Immature natural killer cell (primary cell): ENCODE measurements at places on chromosomes 13 and 19. TPM values are rescaled to one million over a fixed set of nuclear protein-coding genes. Genes with fewer than 3 reads are reported as not detected.

- no peaks in the 10 kb centered on the region for H3K36me3 ChIP-seq
- H3K4me3 ChIP-seq, result no peak overlapping the region
- no peak for DNase-seq
- no peaks in the 10 kb centered on the region for H3K27me3 ChIP-seq
- H3K4me1 ChIP-seq, result no peaks in the 10 kb centered on the region
Observed at GRCh38 chr13:101875717-101876393, 423.4 kb downstream of the ITGBL1 start.

The DACT3 gene
- not detected for polyA plus RNA-seq

DNA sequence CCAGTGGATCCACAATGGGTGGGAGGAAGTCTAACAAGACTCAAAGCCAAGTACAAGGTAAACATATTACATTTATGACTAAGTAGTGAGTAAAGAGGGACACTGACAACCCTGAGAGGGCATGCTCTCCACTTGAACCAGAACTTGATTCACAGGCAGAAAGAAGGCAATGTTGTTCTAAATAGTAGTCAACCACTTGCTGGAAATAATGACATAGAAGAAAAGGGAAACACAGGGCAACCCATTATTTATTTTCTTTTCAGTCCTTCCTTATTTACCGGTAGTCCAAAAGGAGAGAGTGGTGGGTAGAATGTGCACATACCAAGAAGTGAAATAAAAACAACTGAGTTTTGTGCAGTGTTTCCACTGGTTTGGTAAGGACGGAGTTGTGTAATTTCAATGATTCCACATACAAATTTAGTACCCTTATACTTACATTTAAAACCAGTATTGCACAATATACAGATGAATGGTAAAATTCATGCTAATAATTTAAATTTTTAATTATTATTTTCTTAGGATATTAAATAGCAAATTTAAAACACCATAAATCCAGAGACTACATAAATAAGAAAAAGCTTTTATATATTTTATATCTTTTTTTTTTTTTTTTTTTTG, 65.9 kb downstream of the ENOX1 start:
- no peaks in the 10 kb centered on the region for H3K27me3 ChIP-seq
- H3K4me3 ChIP-seq, result no peak overlapping the region
- H3K27ac ChIP-seq, result no peak overlapping the region
- H3K4me1 ChIP-seq, result no peaks in the 10 kb centered on the region
- no peaks in the 10 kb centered on the region for H3K36me3 ChIP-seq

DNA sequence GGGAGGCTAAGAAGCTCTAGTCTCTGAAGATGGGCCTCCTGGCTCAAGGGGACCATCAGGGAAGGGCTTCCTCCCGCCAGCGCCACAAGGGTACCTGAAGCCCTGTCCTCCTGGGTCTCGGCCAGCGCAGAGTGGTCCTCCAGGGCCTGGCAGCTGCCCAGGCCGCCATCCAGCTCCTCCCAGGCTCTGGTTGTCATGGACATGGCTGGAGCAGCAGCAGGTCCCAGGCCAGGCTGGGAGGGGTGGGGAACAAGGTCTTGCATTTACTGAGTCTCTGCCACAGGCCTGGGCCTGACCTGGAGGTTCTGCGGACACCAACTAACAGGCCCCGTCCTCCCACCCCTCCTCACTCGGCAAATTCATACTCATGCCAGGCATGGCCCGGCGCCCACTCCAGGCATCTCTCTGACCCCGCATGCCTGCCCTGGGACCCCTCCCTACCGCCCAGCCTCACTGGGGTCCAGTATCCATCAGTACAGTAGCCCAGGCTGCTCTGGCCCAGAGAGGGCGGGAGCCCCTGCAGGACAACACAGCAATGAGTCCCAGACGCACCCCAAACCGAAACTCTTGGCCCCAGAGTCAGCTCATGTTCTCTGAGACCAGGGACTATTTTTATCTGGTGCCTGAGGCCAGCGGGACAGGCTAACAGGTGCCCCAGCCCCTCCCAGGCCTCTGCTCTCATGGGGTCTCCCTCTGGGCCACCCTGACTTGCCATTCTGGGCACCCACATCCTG, 938 bp downstream of the JSRP1 start:
- no peak overlapping the region for H3K27ac ChIP-seq
- H3K4me1 ChIP-seq, result peaks cover 11% of the 10 kb centered on the region
- no peak overlapping the region for H3K4me3 ChIP-seq
- DNase-seq, result no peak

GRCh38 chr13:43094901-43095300, 71.5 kb downstream of the DNAJC15 start:
- no peak overlapping the region for H3K4me3 ChIP-seq
- DNase-seq, result no peak
- H3K4me1 ChIP-seq, result peaks cover 6% of the 10 kb centered on the region
- H3K27me3 ChIP-seq, result no peaks in the 10 kb centered on the region
- H3K36me3 ChIP-seq, result peaks cover 3% of the 10 kb centered on the region

DNA sequence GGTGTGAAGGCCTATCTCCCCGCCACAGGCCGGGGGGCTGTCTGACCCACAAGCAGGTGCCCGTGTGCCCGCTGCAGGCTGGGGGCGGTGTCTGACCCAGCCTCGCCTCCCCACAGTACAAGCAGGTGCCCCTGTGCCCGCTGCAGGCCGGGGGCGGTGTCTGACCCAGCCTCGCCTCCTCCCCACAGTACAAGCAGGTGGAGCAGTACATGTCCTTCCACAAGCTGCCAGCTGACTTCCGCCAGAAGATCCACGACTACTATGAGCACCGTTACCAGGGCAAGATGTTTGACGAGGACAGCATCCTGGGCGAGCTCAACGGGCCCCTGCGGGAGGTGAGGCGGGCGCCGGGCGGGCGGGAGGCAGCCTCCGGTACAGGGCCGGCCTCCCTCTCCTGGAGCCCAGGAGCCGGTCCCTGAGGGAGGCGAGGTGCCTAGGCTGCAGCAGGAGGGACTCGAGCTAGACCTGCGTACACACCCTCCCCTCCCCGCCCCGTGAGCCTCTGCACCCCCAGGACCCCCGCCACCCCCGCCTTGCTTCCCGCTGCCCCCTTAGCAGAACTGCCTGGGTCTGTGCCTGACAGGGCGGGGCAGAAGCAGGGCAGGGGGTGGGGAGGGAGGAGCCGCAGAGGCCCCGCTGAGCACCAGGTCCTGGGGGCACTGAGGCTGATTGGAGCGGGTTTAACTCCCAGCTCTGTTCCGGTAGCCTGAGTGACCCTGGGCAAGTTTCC, 20.6 kb downstream of the HCN2 start:
- no peaks in the 10 kb centered on the region for H3K36me3 ChIP-seq
- H3K27me3 ChIP-seq, result no peaks in the 10 kb centered on the region
- peak overlapping the region; percentile 84 for H3K27ac ChIP-seq
- peaks cover 27% of the 10 kb centered on the region for H3K4me1 ChIP-seq

The ZNF667 gene
- 0.21 TPM for polyA plus RNA-seq

GRCh38 chr19:5974721-5975387, 3.1 kb downstream of the RANBP3 start:
- H3K27me3 ChIP-seq, result peaks cover 5% of the 10 kb centered on the region
- peaks cover 69% of the 10 kb centered on the region for H3K4me1 ChIP-seq
- peak overlapping the region; percentile 60 for H3K27ac ChIP-seq
- DNase-seq, result no peak
- H3K4me3 ChIP-seq, result peak overlapping the region; percentile 27

GRCh38 chr13:113835461-113836270, 28.2 kb downstream of the GAS6 start:
- no peak for DNase-seq
- no peaks in the 10 kb centered on the region for H3K4me1 ChIP-seq
- H3K36me3 ChIP-seq, result no peaks in the 10 kb centered on the region
- no peaks in the 10 kb centered on the region for H3K27me3 ChIP-seq
- no peak overlapping the region for H3K4me3 ChIP-seq
- no peak overlapping the region for H3K27ac ChIP-seq

DNA sequence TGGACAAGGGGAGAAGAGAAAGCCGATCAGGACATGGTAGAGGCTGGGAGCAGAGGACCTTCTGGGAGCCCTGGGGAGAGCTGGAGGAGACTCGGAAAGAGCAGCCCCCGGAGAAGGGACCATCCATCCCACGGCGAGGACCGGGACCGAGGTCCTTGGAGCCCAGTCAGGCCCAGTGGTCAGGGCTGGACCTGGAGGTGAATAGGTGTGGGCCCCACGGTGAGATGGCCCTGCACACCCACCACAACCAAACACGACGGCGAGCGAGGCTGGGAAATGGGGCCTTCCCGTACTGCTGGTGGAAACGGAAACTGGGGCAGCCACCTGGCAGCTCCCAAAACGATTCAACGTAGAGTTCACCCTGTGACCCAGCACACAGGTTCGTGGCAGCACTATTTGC, 3.7 kb upstream of the NTN5 start:
- H3K27ac ChIP-seq, result no peak overlapping the region
- H3K4me3 ChIP-seq, result no peak overlapping the region
- H3K4me1 ChIP-seq, result peaks cover 8% of the 10 kb centered on the region
- H3K27me3 ChIP-seq, result peaks cover 3% of the 10 kb centered on the region
- no peak for DNase-seq

The RNF225 gene
- polyA plus RNA-seq, result not detected

DNA sequence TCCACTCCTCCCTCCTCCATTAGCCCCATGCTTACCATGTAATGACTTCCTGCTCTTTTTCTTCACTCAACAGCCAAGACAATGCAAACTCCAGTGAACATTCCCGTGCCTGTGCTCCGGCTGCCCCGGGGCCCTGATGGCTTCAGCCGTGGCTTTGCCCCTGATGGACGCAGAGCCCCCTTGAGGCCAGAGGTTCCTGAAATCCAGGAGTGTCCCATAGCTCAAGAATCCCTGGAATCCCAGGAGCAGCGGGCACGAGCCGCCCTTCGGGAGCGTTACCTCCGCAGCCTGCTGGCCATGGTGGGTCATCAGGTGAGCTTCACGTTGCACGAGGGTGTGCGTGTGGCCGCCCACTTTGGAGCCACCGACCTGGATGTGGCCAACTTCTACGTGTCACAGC, 2.9 kb upstream of the PPP1R37 start:
- H3K36me3 ChIP-seq, result peaks cover 8% of the 10 kb centered on the region
- DNase-seq, result no peak
- H3K27me3 ChIP-seq, result peaks cover 25% of the 10 kb centered on the region
- peaks cover 89% of the 10 kb centered on the region for H3K4me1 ChIP-seq
- peak overlapping the region; percentile 30 for H3K4me3 ChIP-seq
- H3K27ac ChIP-seq, result no peak overlapping the region

- no peaks in the 10 kb centered on the region for H3K36me3 ChIP-seq
- H3K4me1 ChIP-seq, result no peaks in the 10 kb centered on the region
- H3K27me3 ChIP-seq, result no peaks in the 10 kb centered on the region
Observed at GRCh38 chr13:84737661-84738060, 855.4 kb upstream of the SLITRK1 start.

- no peak overlapping the region for H3K4me3 ChIP-seq
- H3K36me3 ChIP-seq, result no peaks in the 10 kb centered on the region
- no peaks in the 10 kb centered on the region for H3K27me3 ChIP-seq
- no peak overlapping the region for H3K27ac ChIP-seq
Observed at GRCh38 chr13:34914416-34914815, 27.7 kb upstream of the NBEA start.

DNA sequence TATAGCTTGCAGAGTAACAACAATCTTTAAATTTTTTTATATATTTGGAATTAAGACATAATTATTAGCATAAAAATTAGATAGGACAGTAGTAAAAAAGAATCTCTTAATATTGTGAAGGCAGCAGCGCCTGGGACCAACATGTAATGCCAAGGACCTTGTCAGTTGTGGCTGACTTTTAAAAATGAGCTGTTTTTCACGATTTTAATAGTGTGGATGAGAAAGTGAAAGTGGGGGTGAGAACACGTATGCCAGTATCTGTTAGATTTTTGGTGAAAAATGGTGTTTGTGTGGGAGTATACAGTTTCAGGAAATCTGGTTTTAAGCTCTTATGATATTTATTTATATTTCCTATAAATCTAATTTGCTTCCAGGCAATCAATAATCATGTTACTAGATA, 125.2 kb downstream of the LMO7 start:
- peak overlapping the region; percentile 78 for H3K27ac ChIP-seq
- H3K4me1 ChIP-seq, result peaks cover 20% of the 10 kb centered on the region
- no peak for DNase-seq
- H3K4me3 ChIP-seq, result peak overlapping the region; percentile 73

DNA sequence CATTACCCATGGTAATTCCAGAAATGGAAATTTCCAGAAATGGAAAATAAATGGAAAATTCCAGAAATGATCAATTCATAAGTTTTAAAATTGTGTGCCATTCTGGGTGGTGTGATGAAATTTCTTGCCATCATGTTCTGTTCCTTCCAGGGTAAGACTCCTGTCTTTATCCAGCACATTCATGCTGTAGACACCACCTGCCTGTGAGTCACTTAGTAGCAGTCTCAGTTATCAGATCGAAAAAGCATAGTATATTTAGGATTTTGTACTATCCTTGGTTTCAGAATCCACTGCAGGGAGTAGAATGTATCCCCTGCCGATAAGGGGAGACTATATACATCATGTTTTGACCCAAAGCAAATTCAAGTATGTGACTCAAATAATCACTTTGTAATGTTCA, 26.7 kb upstream of the CSNK1A1L start:
- H3K4me3 ChIP-seq, result no peak overlapping the region
- peaks cover 2% of the 10 kb centered on the region for H3K27me3 ChIP-seq

- peaks cover 7% of the 10 kb centered on the region for H3K36me3 ChIP-seq
- peak overlapping the region; percentile 85 for H3K4me3 ChIP-seq
- peaks cover 4% of the 10 kb centered on the region for H3K27me3 ChIP-seq
- peak overlapping the region; percentile 97 for H3K27ac ChIP-seq
- H3K4me1 ChIP-seq, result peaks cover 84% of the 10 kb centered on the region
Observed at GRCh38 chr19:39941615-39942365, 7.4 kb upstream of the FCGBP start.

The FCAR gene
- 0.46 TPM for polyA plus RNA-seq

GRCh38 chr13:71499235-71499634, 367.8 kb downstream of the DACH1 start:
- H3K27me3 ChIP-seq, result no peaks in the 10 kb centered on the region
- no peak for DNase-seq
- H3K36me3 ChIP-seq, result no peaks in the 10 kb centered on the region
- no peak overlapping the region for H3K4me3 ChIP-seq
- H3K27ac ChIP-seq, result no peak overlapping the region
- no peaks in the 10 kb centered on the region for H3K4me1 ChIP-seq

DNA sequence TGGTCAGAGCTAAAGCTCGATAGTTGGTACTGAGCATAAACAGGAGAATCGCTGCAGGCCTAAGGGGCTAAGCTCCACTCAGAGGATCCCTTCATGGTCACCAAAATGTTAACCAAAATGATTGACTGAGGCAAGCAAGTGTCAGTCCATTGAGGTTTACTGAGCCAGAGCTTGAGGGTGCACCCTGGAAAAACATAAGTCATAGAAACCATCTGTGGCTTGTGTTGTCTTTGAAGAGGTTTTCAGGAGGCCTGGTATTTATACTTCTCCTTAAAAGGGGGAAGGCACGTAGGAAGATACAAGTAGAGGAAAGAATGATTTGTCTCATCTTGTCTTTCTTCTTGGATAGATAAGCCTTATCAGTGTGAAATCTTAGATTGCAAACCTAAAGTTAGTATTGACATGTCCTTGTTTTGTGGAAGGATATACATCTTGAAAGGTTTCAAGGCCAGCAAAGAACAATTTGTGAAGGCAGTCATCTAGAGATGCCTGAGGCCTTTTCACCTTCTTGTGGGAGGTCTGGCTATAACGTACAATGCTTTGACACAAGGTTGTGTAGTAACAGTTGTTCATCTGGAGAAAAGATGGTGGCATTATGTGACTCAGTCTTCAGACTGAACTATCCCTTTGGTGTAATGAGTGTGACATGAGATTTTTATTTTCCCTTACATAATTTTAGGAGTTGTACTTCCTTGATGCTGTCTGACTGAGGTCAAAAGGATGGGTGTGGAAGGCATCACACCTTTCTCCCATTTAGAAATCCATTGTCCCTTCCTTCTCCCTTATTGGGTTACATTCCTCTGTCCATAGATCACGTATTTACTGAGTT, 14.7 kb upstream of the CEACAM6 start:
- no peaks in the 10 kb centered on the region for H3K36me3 ChIP-seq
- peaks cover 16% of the 10 kb centered on the region for H3K27me3 ChIP-seq
- no peaks in the 10 kb centered on the region for H3K4me1 ChIP-seq
- no peak for DNase-seq
- no peak overlapping the region for H3K27ac ChIP-seq

GRCh38 chr19:2271234-2272103, 10.5 kb downstream of the PEAK3 start:
- peak overlapping the region; percentile 90 for H3K4me3 ChIP-seq
- H3K27ac ChIP-seq, result peak overlapping the region; percentile 83
- H3K4me1 ChIP-seq, result peaks cover 35% of the 10 kb centered on the region
- no peaks in the 10 kb centered on the region for H3K36me3 ChIP-seq
